ENCODE measurements at places on chromosomes 7 and 10. TPM values are rescaled to one million over a fixed set of nuclear protein-coding genes. Genes with fewer than 3 reads are reported as not detected.
A peak's percentile ranks its signal among the peaks of the same experiment; 100 is the strongest.

Gene PKD2L1
- total RNA-seq, result 0.17 TPM

Gene FAM180A
- not detected for total RNA-seq

GRCh38 chr10:68154211-68154497, 44.9 kb downstream of the MYPN start:
- no peak for DNase-seq
- H3K36me3 ChIP-seq, result no peaks in the 10 kb centered on the region
- H3K4me1 ChIP-seq, result peaks cover 3% of the 10 kb centered on the region
- no peak overlapping the region for H3K4me3 ChIP-seq
- H3K27ac ChIP-seq, result no peak overlapping the region

- no peaks in the 10 kb centered on the region for H3K36me3 ChIP-seq
- H3K4me1 ChIP-seq, result no peaks in the 10 kb centered on the region
- no peak for DNase-seq
- H3K27me3 ChIP-seq, result peaks cover 3% of the 10 kb centered on the region
- no peak overlapping the region for H3K27ac ChIP-seq
Observed at GRCh38 chr7:159229683-159230475, 85.2 kb upstream of the VIPR2 start.

DNA sequence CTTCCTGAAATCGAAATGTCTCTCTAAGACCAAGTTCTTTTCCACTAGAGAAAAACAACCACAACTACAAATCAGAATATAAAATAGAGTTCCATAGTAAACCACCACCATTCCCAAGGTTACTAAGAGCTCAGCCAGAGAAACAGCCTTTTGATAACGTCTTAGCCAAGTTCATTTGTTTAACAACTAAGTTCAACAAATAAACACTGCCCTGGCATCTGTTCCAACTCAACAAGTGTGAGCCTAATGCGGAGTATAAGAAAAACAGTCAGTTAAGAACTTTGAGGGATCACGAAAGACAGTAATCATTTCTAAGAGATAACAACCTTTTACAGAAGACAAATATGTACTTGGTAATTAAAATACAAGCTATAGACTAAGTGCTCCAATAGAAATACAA, 77.3 kb downstream of the CALD1 start:
- no peak for DNase-seq
- peaks cover 12% of the 10 kb centered on the region for H3K36me3 ChIP-seq
- H3K27me3 ChIP-seq, result no peaks in the 10 kb centered on the region
- H3K27ac ChIP-seq, result peak overlapping the region; percentile 27
- peak overlapping the region; percentile 26 for H3K4me3 ChIP-seq

DNA sequence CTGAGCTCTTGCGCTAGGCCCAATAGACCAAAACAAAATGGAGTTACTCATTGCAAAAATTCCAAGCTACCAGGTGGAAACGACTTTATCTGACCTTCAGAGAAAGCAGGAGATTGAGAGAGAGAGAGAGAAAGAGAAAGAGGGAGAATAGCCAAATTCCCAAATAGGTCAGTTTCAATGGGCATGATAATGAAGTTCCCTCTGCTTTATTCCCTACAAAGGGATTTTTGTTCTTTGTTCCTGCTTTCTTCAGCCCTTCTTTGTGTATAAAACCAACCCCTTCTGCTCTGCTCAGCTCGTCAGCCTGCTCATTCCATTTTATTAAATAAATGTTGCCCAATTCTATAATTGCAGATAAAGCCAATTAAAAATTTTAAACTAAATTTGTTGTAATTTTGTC, 45.0 kb upstream of the GPR37 start:
- DNase-seq, result no peak
- H3K4me3 ChIP-seq, result no peak overlapping the region
- no peak overlapping the region for H3K27ac ChIP-seq
- no peaks in the 10 kb centered on the region for H3K36me3 ChIP-seq
- peaks cover 13% of the 10 kb centered on the region for H3K27me3 ChIP-seq

GRCh38 chr10:133156674-133157579, 3.1 kb upstream of the KNDC1 start:
- no peak for DNase-seq
- no peak overlapping the region for H3K27ac ChIP-seq
- no peaks in the 10 kb centered on the region for H3K4me1 ChIP-seq

GRCh38 chr10:32923849-32924248, 34.2 kb downstream of the ITGB1 start:
- H3K27me3 ChIP-seq, result no peaks in the 10 kb centered on the region
- H3K4me3 ChIP-seq, result no peak overlapping the region
- peak overlapping the region; percentile 7 for H3K27ac ChIP-seq
- peaks cover 52% of the 10 kb centered on the region for H3K36me3 ChIP-seq
- peaks cover 8% of the 10 kb centered on the region for H3K4me1 ChIP-seq
- DNase-seq, result no peak

- H3K27me3 ChIP-seq, result no peaks in the 10 kb centered on the region
- DNase-seq, result peak; percentile 93
- H3K4me1 ChIP-seq, result peaks cover 73% of the 10 kb centered on the region
- H3K27ac ChIP-seq, result peak overlapping the region; percentile 97
- peaks cover 82% of the 10 kb centered on the region for H3K36me3 ChIP-seq
Observed at GRCh38 chr10:119502209-119502608, 40.3 kb downstream of the RGS10 start.

Measured in activated CD4-positive, alpha-beta T cell treated with anti-CD3 and anti-CD28 coated beads, Interleukin-2, amount 10 ng/mL, durations not matched to agents 24 days and 14 days (primary cell).